A549 treated with AZD2906 at 1 μM for 4 hours (cell line): ENCODE measurements at places on chromosomes 1 and 21. TPM values are rescaled to one million over a fixed set of nuclear protein-coding genes. Genes with fewer than 3 reads are reported as not detected.

Gene ETV3L
- not detected in 5 replicates for total RNA-seq

Gene SPRR3
- not detected in 5 replicates for total RNA-seq

Gene RGS1
- not detected in 5 replicates for total RNA-seq

Gene OR2AK2
- not detected in 5 replicates for total RNA-seq

Gene S100A2
- total RNA-seq = 18.7 to 33.7 TPM (median 27.4 TPM) in 5 replicates

Gene GPR157
- 4.3 to 7.9 TPM (median 4.5 TPM) in 5 replicates for total RNA-seq
